ENCODE measurements at places on chromosomes 5 and 9.

DNA sequence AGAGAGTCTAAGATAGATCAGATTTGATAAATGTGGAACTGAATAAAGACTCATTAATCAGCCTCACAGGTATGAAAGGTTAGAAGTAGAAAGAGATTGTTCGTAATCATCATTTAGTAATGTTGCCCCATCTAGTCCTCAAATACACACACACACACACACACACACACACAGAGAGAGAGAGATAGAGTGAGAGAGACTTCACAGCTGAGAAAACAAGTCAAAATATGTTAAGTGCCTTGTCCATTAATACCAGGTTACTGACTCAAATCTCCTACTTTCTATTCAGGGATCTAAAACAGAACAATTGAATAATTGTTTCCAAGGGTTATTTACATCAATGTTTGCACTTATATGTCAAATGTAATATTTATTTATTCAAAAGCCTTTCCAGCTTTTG, 284.6 kb downstream of the MRPS30 start:
- no peak for DNase-seq

GRCh38 chr5:79924936-79925893, 65.8 kb downstream of the MTX3 start:
- no peak for DNase-seq

DNA sequence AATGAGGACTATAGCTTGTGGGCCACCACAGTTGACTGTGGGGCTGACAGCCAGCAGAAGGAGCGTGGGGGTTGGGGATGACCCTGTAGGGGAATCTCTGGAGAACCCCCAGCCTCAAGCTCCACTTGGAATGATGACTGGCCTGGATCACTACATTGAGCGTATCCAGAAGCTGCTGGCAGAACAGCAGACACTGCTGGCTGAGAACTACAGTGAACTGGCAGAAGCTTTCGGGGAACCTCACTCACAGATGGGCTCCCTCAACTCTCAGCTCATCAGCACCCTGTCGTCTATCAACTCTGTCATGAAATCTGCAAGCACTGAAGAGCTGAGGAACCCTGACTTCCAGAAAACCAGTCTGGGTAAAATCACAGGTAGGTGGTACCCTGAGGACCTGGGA, 128.4 kb upstream of the DMRT1 start:
- no peak for DNase-seq

DNA sequence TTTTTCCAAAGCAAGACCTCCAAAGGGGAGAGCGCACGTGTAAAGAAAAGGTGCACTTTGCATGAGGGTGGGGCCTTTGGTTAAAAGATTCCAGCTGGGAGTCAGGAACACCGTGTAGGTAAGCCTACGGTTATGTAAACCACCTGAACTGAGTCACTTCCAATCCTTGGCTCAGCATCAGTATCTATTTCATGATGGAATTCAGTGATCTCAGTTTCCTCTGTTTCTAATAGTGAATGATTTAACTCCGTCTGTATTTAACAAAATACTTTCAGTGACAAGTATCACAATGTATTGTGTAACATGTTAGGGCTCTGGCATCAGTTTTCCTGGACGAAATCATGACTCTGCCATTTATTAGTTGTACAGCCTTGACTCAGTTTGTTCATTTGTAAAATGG, 1.3 kb upstream of the SVEP1 start:
- no peak for DNase-seq

GRCh38 chr5:67725604-67726003, 490.0 kb upstream of the PIK3R1 start:
- no peak for DNase-seq

DNA sequence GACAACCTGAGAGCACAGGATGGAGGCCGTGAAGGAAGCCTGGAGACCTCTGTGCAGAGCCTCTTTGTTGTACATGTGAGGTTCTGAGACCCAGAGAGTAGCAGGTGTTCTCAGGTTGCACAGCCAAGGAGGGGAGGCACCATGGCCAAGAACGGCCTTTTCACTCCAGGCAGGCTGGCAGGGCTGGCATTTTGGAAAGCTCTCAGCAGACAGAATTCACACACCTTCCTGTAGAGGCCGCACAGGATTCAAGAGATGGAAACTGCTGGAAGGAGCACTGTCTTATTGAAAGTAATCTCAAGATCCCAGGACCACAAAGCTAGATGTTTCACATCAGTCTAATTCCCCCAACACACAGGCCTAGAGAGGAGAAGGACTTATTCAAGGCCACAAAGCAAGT, 52.8 kb upstream of the XPA start:
- DNase-seq = no peak

GRCh38 chr5:159819591-159820411, 96.5 kb upstream of the ADRA1B start:
- no peak for DNase-seq

- no peak for DNase-seq
Observed at GRCh38 chr9:32395510-32396216, 11.2 kb downstream of the ACO1 start.

DNA sequence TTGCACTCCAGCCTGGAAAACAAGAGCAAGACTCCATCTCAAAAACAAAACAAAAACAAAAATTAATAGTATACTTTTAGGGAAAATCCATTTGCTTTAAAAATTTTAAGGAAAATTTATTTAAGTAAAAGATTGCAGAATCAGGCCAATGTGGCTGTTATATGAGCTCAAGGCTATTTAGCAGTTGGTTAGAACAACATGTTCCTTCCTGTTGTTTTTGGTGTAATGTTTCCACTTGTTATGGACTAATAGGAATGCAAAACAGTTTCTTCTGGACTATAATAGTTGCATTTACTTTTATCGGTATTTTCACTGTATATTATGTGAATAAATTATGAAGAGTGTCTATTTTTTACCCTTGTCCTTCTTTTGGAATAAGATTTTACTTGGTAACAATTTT, 3.0 kb upstream of the CDC42SE2 start:
- no peak for DNase-seq

DNA sequence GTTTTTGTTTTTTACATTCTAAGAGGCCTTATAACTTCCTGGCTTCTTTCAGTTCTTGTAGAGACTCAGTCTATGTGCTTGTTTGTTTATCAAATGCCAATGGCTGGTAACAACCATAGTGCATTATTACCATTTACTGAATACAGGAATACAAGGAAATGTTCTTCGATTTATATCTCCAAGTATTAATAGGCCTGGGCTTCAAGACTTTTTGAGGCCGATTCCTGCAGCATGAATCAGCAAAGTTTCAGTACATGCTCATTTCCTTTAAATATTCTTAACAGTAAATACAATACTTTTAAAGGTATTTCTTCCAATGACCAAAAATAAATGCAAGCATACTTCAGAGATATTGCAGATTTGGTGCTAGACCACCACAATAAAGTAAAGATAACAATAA, 535.3 kb downstream of the EFNA5 start:
- DNase-seq = no peak

DNA sequence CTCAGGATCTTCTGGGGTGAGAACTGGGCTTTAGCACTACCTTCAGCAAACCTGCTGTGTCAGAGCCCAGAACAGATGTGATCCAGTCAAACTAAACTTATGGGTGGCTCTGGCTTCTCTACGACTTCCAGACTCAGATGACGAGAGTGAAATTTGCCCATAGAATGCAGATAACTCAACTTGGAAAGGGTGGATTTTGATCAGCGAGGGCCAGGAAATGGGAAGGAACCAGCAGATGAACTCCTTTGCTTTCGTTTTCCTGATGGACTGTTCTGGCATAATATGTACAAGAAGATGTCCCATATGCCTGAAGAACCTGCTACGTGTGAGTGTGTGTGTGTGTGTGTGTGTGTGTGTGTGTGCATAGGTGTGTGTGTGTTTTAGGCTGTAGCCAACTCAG, 132.0 kb upstream of the MOCS2 start:
- DNase-seq = no peak

DNA sequence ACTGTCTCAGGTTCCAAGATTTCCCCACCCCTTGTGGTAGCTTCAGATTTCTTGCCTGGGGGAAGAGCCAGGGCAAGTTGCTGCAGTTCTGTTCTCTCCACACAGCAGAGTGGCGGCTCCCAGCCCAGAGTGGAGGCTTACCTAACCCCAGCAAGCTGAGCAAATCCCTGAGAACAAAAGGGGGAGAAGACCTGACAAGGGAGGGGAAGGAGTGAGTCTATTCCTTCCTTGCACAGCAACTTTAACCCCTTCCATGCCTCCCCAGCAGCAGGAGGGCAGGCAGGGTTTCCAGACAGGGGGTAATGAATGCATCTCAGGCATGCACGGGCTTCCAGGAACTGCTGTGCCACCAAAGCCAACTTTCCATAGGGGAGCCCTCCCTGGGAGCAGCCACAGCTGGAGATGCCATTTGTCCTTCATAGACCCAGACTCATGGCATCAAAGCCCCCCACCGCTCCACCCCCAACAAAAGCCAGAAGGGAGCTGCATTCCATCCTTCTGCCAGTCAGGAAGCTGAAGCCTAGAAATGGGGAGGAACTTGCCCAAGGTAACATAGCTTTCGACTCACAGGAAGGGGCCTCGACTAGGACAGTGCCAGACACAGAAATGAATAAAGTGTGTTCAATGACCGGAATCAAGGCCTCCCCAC, 28.8 kb upstream of the FAT2 start:
- DNase-seq = no peak

DNA sequence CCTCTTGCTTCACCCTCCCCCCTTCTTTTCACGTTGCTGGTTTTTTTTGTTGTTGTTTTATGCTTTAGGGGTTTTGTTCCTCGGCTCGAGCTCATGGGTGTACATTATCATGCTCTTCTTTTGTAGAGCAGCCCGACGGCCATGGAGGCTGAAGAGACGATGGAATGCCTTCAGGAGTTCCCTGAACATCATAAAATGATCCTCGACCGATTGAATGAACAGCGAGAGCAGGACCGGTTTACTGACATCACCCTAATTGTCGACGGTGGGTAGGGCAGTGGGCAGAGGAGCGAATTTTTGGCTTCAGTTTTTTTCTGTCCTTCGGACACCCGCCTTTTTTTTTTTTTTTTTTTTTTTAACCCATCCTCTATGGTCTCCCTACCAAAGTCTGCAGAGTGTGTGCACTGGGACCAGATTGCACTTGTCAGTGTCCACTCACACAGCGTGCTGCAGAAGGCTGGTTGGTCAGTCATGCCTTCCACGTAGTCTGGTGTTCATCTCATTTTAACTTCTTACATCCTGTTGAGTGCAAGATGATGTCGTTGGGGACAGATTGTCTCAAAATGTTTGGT, 1.3 kb downstream of the ZNF131 start:
- no peak for DNase-seq

DNA sequence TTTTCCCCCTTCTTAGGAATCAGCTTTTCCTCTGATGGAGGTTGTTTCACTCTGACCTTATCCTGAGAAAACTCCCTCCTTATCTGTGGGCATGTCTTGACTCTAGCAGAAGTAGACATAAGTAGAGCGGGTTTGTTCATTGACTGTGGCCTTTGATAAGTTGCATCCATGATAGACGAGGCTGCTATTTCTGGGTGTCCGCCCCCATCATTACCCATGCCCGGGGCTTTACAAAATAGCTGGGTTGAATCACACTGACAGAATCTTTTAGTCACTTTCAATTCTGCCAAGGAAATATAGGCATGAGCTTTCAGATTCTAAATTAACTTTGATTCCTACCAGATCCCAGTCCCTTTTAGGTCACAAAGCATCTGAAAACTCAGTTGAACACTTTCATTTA, 223.8 kb downstream of the SEC61B start:
- no peak for DNase-seq

GRCh38 chr9:92180002-92180400, 64.8 kb upstream of the SPTLC1 start:
- no peak for DNase-seq

DNA sequence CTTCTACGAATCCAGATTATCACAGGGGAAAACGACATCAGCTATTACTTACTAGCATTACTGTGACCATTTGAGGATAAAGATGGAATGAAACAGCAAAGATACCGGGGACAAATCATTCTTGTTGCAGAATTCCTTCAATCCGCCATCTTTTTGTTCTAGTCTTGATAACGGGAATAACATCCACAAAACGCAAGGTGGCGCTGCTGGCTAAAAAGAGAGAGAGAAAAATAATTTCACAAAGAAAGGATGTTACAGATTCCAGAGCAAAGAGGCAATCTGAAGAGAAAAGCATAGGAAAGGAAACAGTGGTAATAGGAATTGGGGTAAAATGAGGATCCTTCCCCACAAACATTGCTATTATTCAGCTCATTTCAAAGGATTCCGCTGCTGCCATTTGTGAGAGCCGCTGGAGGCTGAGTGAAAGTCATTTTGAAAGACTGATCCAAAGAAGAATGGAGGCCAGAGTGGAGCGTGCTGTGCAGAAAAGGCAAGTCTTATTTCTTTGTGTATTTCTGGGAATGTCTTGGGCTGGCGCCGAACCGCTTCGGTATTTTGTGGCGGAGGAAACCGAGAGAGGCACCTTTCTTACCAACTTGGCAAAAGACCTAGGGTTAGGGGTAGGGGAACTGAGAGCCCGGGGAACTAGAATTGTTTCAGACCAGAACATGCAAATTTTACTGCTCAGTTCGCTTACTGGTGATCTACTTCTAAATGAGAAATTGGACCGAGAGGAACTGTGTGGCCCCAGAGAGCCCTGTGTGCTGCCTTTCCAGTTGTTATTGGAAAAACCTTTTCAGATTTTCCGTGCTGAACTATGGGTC, at the start of gene PCDHB7:
PCDHB7 (plus strand) TSS at position 264 of the 824 bp plus-strand sequence; CDS start at position 456, 192 bp downstream.
- DNase-seq = no peak

GRCh38 chr5:9473624-9474023, 72.3 kb downstream of the SEMA5A start:
- no peak for DNase-seq

DNA sequence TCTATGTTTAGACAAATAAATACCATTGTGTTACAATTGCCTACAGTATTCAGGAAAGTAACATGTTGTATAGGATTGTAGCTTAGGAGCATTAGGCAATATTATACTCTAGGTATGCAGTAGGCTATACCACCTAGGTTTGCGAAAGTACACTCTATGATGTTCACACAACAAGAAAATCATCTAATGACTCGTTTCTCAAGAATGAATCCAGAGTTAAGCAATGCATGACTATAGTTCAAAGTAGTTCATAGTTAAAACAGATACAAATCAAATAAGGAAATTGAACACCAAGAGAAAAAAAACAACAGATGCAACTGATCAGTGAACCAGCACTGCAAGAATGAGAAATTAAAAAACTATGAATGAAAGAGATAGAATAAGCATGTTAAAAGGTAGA, 27.6 kb upstream of the ABLIM3 start:
- DNase-seq = no peak

DNA sequence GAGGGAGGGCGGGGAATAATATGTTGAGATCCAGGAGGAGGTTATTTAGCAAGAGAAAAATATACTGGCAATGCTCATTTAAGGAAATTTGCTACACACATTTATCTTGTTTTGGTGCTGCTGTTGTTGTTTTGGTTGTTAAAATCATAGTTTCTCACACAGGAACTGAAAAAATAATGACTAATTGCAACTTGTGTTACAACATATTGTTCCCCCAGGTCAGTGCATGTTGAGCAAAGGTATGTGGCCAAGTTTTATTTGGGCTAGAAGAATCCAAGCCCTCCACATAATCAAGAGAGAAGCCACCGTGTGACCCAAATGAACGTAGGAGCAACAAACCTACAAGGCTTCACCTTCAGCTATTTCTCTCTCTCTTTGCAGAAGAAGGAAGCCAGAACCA, 220.3 kb upstream of the DAPK1 start:
- DNase-seq = no peak

- DNase-seq = no peak
Observed at GRCh38 chr9:4059437-4059836, 240.4 kb downstream of the GLIS3 start.

- no peak for DNase-seq
Observed at GRCh38 chr5:32044939-32045338, 129.2 kb downstream of the GOLPH3 start.

GRCh38 chr9:130124085-130124860, 47.9 kb upstream of the NCS1 start:
- DNase-seq = no peak
